ENCODE measurements at places on chromosomes 13 and 19.

- DNase-seq: no peak
Measured at GRCh38 chr19:8973501-8974091, 36.6 kb downstream of the MUC16 start.

GRCh38 chr13:96544957-96545356 is 449.3 kb downstream of the OXGR1 start:
- no peak for DNase-seq

DNA sequence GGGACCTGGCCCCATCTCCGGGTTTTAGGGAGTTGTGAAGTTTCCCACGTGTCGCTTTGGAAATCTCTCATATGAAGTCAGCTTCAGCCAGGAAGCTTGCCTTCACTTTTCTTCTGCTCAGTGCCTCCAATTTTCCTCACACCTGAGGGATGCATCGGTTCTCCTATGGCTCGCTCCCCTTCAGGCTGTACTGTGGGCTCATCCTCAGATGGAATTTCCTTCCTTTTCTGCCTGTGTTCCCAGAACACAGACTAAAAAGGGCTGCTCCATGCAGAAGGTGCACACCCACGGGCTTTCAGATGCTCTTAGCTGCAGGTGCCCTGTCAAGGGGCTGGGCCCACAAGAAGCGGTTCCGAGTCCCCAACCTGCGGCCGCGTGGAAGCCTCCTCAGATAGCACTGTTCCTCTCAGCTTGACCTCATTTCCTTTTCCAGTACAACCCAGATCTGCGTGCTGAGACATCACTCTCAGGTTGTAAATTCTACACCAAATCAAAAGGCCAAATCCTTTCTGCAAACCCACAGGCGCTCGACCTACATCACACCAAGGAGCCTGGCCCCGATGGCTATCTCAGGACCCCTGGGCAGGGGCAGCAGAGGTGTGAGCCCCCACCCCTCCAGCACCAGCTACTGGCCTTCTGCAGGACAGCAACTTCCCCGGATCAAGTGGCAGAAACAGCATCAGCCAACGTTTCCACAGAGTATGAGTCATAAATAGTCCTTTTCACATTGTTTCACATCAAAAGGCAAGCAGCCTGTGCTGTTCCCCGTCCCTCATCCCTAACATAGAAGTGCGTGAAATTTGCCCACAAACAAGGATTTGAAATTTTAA is 275.9 kb downstream of the ZNF536 start:
- no peak for DNase-seq

- DNase-seq: peak; percentile 63
Measured at GRCh38 chr13:78121459-78122348, 203.1 kb upstream of the EDNRB start.

- no peak for DNase-seq
Measured at GRCh38 chr13:106145997-106146864, 389.2 kb downstream of the EFNB2 start.
